ENCODE measurements at places on chromosomes 6 and 20. TPM values are rescaled to one million over a fixed set of nuclear protein-coding genes. Genes with fewer than 3 reads are reported as not detected.

- no peak overlapping the region for H3K27ac ChIP-seq
- DNase-seq: no peak
- peaks cover 19% of the 10 kb centered on the region for H3K4me1 ChIP-seq
- no peaks in the 10 kb centered on the region for H3K36me3 ChIP-seq
- no peak overlapping the region for H3K4me3 ChIP-seq
Observed at GRCh38 chr6:89481695-89482094, 48.7 kb downstream of the ANKRD6 start.

- DNase-seq: no peak
- no peak overlapping the region for H3K27ac ChIP-seq
- no peaks in the 10 kb centered on the region for H3K36me3 ChIP-seq
- H3K4me1 ChIP-seq: no peaks in the 10 kb centered on the region
Observed at GRCh38 chr20:43748274-43748673, 21.5 kb upstream of the GTSF1L start.

DNA sequence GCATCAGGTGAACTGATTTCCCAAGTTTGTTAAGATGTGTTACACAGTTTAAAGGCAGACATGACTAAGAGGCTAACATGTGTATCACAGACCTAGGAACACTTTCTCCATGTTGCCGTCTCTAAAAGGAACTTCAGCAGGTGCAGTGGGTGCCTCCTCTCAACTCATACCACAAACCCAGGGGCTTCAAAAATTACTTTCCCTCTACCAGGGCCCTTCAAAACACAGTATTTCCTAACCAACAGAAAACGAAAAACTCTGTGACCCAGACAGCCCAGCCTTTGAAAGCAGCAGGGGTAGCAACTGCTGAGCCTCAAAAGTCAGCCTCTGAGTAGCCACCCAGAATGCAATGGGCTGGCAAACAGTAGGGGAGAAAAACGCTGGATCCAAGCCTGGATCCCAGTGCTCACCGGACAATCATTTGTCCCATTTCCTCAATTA, 28.5 kb downstream of the B4GALT5 start:
- DNase-seq: no peak
- H3K27ac ChIP-seq: peak overlapping the region; percentile 40
- H3K4me3 ChIP-seq: no peak overlapping the region
- H3K4me1 ChIP-seq: peaks cover 9% of the 10 kb centered on the region

DNA sequence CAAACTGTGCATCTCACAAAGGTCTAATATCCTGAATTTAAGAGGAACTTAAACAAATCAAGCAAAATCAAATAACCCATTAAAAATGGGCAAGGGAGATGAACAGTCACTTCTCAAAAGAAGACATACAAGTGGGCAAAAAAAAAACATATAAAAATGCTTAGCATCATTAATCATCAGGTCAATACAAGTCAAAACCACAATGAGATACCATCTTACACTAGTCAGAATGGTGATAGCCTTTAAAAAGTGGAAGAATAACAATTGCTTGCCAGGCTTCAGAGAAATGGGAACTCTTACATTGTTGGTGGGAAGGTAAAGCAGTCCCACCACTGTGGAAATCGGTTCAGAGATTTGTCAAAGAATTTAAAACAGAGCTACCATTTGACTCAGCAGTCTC, 646.7 kb upstream of the PTCHD4 start:
- H3K4me3 ChIP-seq: no peak overlapping the region
- no peaks in the 10 kb centered on the region for H3K27me3 ChIP-seq
- no peaks in the 10 kb centered on the region for H3K4me1 ChIP-seq
- no peaks in the 10 kb centered on the region for H3K36me3 ChIP-seq
- no peak for DNase-seq

DNA sequence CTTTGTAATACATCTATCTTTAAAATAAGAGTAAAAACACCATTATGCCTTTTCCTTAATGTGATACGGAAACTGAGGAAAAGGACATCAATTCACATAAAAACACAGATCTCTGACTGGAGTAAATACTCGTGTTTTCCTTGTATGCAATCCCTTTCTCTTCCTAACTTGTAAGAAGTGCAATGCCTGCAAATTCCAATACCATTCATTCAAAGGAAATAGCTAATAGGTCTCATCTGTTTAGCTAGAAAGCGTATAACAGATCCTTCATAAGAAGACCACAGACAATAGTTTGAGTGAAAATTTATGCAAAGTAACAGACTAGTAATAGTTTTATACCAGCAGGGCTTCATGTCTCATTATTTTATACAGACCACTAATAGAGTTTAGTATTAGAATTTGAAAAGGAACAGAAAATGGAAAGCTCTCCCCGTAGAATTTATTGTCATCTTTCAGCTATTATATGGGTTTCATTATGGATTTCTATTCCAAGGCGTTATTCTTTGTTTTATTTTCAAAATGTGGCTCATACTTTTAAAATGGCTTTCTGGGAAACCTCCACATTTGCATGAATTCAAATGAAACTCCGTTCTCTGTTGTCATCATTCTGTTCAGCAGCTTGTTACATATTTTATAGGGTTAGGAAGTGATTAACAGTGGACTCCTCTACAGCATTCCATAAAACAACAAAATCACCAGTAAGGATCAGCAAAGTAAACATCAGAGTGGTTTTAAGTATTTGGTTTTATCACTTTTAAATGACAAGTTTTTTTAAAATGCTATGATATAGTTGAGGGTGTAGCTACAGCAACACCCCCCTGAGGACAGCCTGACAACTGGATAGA, 186.7 kb downstream of the BTBD9 start:
- no peaks in the 10 kb centered on the region for H3K27me3 ChIP-seq
- H3K4me3 ChIP-seq: no peak overlapping the region
- H3K4me1 ChIP-seq: no peaks in the 10 kb centered on the region
- no peak overlapping the region for H3K27ac ChIP-seq
- no peak for DNase-seq
- no peaks in the 10 kb centered on the region for H3K36me3 ChIP-seq

DNA sequence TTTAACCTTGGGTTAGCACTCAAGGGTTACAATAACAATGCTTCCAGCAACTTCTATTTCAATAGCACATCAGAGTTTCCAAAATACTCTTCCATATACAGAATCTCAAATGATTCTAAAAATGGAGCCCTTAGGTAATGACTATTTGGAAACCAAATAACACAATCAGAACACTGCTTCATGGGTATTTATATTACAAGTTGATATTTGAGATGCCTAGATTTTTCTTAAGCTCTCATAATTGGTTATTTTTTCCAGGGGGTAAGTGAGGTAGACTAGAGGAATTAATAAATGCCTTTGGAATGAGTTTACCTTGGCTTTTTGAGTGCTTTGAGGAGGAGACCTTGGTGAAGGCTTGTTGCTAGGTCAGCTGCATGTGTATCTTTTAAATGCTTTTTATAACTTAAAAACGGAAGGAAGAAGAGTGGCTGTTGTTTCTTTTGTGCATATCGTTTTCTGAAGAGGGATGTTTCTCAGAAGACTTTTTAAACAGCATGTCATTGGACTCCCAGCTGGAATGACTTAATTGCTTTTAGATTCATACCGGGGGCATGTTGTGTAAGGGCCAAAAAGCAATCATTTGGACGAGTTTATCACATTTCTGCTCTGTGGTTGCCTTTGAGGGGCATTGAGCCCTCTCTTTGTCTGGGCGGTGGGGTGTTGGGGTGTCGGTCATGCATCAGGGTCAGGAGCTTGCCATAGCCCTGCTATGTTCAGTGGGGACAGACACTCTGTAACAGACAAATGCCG, 186.0 kb downstream of the DTNBP1 start:
- no peak for DNase-seq
- peaks cover 9% of the 10 kb centered on the region for H3K4me1 ChIP-seq
- no peaks in the 10 kb centered on the region for H3K36me3 ChIP-seq
- H3K27ac ChIP-seq: no peak overlapping the region
- H3K4me3 ChIP-seq: no peak overlapping the region
- no peaks in the 10 kb centered on the region for H3K27me3 ChIP-seq

- no peak overlapping the region for H3K27ac ChIP-seq
- DNase-seq: no peak
- H3K4me3 ChIP-seq: no peak overlapping the region
- peaks cover under 1% of the 10 kb centered on the region for H3K4me1 ChIP-seq
- H3K36me3 ChIP-seq: no peaks in the 10 kb centered on the region
Observed at GRCh38 chr6:137266309-137266586, 47.1 kb upstream of the IFNGR1 start.

GRCh38 chr20:61777773-61778494, 287.7 kb downstream of the TAF4 start:
- no peaks in the 10 kb centered on the region for H3K27me3 ChIP-seq
- no peak overlapping the region for H3K4me3 ChIP-seq
- no peak overlapping the region for H3K27ac ChIP-seq
- DNase-seq: no peak
- no peaks in the 10 kb centered on the region for H3K4me1 ChIP-seq

- peaks cover 3% of the 10 kb centered on the region for H3K4me1 ChIP-seq
- H3K27ac ChIP-seq: no peak overlapping the region
- no peaks in the 10 kb centered on the region for H3K36me3 ChIP-seq
- H3K27me3 ChIP-seq: no peaks in the 10 kb centered on the region
Observed at GRCh38 chr6:21158149-21158548, 435.4 kb upstream of the SOX4 start.

GRCh38 chr6:37095997-37096396, 74.0 kb upstream of the PIM1 start:
- DNase-seq: no peak
- H3K4me1 ChIP-seq: no peaks in the 10 kb centered on the region
- no peak overlapping the region for H3K27ac ChIP-seq
- H3K27me3 ChIP-seq: no peaks in the 10 kb centered on the region
- no peaks in the 10 kb centered on the region for H3K36me3 ChIP-seq
- H3K4me3 ChIP-seq: no peak overlapping the region

DNA sequence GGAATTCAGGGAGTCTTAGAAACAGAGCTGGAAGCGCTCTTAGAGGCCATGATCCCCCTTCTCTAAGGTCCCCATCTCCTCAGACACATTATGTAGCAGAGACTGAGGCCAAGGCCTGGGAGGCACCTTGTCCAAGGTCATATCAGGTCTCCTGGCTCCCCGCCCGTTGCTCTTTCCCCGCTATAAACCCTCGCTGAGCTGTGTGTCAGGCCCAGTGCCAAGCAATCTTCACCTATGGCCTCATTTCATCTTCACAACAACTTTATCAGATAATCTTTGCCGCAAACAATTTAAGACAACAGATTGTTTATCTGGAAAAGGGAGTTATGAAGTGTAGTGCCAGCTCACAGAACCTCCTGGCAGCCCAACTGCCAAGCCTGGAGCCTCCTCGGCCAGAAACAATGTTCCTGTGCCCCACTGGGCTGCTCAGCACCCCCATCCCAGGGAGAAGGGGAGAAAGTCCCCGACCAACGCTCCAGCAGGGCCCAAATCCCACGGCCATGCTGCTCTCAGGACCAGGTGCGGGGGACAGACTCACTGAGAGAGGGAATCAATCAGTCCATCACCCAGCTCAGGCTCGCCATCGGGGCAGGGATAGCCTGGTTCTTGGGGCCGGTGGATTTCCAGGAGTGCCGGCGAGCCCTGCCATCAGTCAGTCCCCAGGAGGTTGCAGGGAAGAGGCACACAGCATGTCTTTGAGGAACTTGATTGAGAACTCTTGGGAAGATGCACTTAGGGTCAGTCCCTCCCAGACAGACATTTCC, 16.9 kb upstream of the FANCE start:
- H3K36me3 ChIP-seq: no peaks in the 10 kb centered on the region
- no peak overlapping the region for H3K4me3 ChIP-seq
- no peak for DNase-seq
- no peaks in the 10 kb centered on the region for H3K4me1 ChIP-seq

DNA sequence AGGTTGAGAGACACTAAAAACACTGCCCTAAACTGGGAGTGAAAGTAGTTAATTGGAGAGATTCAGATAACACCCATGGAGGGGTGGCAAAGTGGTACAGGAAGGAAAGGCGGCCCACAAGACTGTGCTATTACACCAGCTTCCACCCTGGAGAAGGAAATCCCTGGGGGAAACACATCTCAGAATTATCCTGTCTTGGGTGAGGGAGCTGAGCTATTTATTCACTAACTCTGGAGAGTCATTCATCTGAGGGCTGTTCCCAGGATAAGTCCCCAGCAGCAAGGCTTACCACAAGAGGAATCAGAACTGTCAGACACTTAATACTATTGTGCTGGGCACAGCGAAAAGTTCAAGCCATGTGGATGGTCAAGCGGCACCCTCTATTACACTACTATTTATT, 9.9 kb downstream of the TBCC start:
- no peak overlapping the region for H3K27ac ChIP-seq
- H3K4me1 ChIP-seq: no peaks in the 10 kb centered on the region
- H3K4me3 ChIP-seq: no peak overlapping the region
- no peaks in the 10 kb centered on the region for H3K36me3 ChIP-seq

GRCh38 chr20:10443936-10444335, 8.8 kb downstream of the SLX4IP start:
- DNase-seq: no peak
- no peak overlapping the region for H3K4me3 ChIP-seq
- H3K36me3 ChIP-seq: no peaks in the 10 kb centered on the region
- no peaks in the 10 kb centered on the region for H3K4me1 ChIP-seq

- H3K27ac ChIP-seq: no peak overlapping the region
- no peaks in the 10 kb centered on the region for H3K36me3 ChIP-seq
- H3K27me3 ChIP-seq: no peaks in the 10 kb centered on the region
- H3K4me3 ChIP-seq: no peak overlapping the region
Observed at GRCh38 chr6:25488156-25488555, 163.9 kb upstream of the SCGN start.

DNA sequence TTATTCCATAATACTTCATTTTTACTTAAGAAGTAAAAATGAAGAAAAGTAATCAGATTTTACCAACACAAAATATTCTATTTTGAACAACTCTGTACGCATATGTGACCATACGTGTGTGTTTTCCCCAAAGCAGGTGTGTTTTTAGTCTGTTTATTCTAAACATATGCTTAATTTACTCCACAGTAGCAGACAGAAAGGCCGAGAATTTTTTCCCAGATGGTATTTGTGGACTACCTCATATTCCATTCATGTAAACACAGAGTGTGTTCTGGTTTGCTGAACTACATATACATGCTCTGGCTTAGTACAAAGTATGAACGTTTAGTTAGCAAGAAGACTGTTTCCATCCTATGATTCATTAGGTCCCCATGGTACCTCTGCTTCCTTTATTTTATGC, 233.3 kb upstream of the RUNX2 start:
- no peaks in the 10 kb centered on the region for H3K36me3 ChIP-seq
- H3K4me1 ChIP-seq: no peaks in the 10 kb centered on the region
- no peaks in the 10 kb centered on the region for H3K27me3 ChIP-seq
- no peak for DNase-seq
- no peak overlapping the region for H3K27ac ChIP-seq

- no peaks in the 10 kb centered on the region for H3K4me1 ChIP-seq
- H3K36me3 ChIP-seq: no peaks in the 10 kb centered on the region
- H3K27me3 ChIP-seq: no peaks in the 10 kb centered on the region
- no peak overlapping the region for H3K27ac ChIP-seq
- no peak overlapping the region for H3K4me3 ChIP-seq
Observed at GRCh38 chr6:88761237-88762031, 202.0 kb downstream of the RNGTT start.

GRCh38 chr6:47701363-47701762, 3.0 kb downstream of the ADGRF4 start:
- H3K4me3 ChIP-seq: no peak overlapping the region
- no peaks in the 10 kb centered on the region for H3K27me3 ChIP-seq
- no peak overlapping the region for H3K27ac ChIP-seq

TMEM74B gene
- polyA plus RNA-seq: 0.99 TPM

APCDD1L gene
- polyA plus RNA-seq: not detected

LAMA5 gene
- 4.7 TPM for polyA plus RNA-seq

PHACTR1 gene
- 0.79 TPM for polyA plus RNA-seq

MED20 gene
- 15.1 TPM for polyA plus RNA-seq

TOMM6 gene
- polyA plus RNA-seq: 244 TPM

FRMD1 gene
- polyA plus RNA-seq: 0.10 TPM

IRAK1BP1 gene
- 5.2 TPM for polyA plus RNA-seq

DCDC2 gene
- polyA plus RNA-seq: 0.19 TPM

OPN5 gene
- not detected for polyA plus RNA-seq

Measured in ovary (tissue), 10 donors.